ENCODE measurements at places on chromosomes 7 and 10. TPM values are rescaled to one million over a fixed set of nuclear protein-coding genes. Genes with fewer than 3 reads are reported as not detected.

DNA sequence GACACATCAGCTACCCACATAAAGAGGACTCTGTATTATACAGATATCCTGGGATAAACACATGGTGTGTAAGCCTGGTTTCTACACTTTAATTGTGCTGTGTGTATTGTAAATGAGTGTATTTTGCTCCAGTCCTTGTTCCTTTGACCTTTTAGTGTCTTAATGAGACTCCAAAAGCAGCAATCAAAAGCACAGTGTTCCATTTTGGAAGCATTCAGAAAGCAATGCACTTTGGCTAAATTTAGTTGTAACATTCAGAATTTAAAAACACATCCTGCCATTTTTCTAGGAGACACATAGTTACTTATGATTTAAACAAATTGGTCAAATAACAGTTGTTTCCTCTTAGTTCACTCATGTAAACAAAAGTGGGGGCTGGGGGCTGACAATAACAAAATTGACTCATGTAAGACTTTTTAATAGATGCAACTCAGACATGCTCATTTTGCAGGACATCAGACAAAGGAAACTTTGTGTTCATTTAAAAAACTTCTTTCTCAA is 122.2 kb downstream of the GPR37 start:
- no peak for DNase-seq

Gene PRPS1L1
- total RNA-seq = not detected

DNA sequence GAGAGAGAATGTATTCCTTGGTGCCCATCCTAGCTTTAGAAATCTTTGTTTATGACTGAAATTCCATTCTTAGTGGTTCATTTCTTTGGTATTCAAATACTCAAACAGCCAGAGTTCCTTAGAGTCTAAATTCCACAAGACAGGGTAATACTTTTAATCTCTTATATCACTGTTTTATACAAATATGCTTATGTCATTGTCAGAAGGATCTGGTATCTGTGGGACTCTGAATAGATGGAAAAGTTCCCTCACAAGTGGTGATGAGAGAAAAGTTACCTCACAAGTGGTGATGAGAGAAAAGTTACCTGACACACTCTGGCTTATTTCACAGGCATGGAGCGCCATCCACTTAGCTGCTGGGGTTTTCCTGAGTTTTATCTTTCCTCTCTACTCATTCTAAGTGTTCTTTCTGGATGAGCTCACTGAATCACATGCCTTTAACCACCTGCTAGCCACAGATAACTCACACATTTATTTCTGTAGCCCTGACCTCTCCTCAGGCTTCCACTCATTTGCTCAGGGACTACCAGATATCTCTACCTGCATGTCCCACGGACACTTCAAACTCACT is 784.0 kb downstream of the SUGCT start:
- DNase-seq = no peak

DNA sequence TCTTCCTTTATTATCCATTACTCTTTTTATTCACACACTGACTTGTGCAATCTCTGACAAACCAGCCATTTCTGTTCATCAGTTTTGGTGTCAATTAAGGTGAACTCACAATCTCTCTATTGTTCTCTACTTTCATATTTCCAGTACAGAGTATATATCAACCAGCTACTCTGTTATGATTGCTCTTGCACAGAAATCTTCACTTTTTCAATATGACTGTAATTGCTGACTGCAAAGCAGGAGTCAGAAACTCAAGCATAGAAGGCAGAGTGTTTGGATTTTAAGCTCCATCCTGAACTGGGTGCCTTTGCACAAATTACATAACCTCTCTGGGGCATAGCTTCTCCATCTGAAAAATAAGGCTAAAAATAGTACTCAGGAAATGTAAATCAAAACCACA is 1042.0 kb downstream of the GRM8 start:
- DNase-seq = no peak

- DNase-seq = no peak
Measured at GRCh38 chr10:49162761-49163310, 25.4 kb downstream of the TMEM273 start.

DNA sequence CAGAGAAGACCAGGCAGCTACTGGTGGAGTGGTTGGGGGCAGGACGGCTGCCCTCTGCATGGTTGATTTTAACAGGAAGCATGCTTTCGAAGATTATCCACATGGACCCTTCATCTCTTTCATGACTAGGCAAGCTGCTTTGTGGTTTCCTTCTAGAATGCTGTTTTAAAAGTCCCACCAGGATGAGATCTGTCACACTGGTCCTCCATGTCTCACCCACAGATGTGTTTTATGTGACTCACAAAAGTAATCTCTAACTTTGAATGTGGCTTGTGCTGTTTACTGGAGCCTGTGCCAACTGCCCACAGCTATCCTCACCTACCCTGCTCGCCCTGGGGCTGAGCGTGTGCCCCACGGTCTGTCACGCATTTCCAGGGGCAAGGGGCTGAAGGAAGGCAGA is 188.8 kb downstream of the GFRA1 start:
- no peak for DNase-seq

- no peak for DNase-seq
Measured at GRCh38 chr7:116390363-116390762, 109.2 kb upstream of the CAV2 start.

- DNase-seq = no peak
Measured at GRCh38 chr10:82814635-82815034, 939.6 kb downstream of the NRG3 start.

Gene DDX56
- total RNA-seq = 84.7 TPM
